ENCODE measurements at places on chromosomes 13 and 19. TPM values are rescaled to one million over a fixed set of nuclear protein-coding genes. Genes with fewer than 3 reads are reported as not detected.

GRCh38 chr13:102901056-102901455, 55.2 kb downstream of the ERCC5 start:
- no peaks in the 10 kb centered on the region for H3K27me3 ChIP-seq
- H3K4me3 ChIP-seq: no peak overlapping the region
- H3K36me3 ChIP-seq: no peaks in the 10 kb centered on the region
- H3K4me1 ChIP-seq: no peaks in the 10 kb centered on the region
- no peak for DNase-seq

Gene CPB2
- total RNA-seq: 0.13 TPM

Gene WTIP
- total RNA-seq: 0.53 TPM

DNA sequence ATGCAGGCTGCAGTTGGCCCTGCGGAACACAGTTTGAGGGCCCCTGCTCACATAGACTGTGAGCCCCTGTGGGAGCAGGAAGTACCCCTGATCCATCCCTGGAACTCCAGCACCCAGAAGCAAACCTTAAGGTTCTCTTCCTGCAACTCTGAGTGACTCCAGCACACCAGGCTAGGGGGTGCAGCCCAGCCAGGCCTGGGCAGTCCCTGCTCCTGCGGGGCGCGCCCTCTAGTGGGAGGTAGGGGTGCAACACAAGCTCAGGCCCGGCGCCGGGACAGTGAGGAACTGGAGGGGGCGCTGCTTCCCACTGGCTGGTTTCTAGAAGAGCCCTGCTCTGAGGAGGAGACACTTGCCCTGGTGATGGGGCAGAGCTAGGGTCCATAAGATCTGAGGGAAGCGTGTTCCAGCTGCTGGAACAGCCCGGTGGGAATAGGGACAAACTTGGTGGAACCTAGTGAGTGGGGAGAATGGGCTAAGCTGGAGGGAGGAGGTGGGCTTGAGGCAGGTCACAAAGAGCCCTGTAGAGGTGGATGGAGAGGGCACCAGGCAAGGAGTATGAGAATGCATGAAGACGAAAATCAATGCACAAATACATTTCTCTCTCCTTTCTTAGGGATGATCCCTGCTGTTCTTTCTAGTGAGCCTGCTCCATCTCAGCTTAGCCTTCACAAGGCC, 5.0 kb downstream of the ZSCAN5A start:
- peak; percentile 83 for DNase-seq
- no peaks in the 10 kb centered on the region for H3K27me3 ChIP-seq
- no peak overlapping the region for H3K4me3 ChIP-seq

DNA sequence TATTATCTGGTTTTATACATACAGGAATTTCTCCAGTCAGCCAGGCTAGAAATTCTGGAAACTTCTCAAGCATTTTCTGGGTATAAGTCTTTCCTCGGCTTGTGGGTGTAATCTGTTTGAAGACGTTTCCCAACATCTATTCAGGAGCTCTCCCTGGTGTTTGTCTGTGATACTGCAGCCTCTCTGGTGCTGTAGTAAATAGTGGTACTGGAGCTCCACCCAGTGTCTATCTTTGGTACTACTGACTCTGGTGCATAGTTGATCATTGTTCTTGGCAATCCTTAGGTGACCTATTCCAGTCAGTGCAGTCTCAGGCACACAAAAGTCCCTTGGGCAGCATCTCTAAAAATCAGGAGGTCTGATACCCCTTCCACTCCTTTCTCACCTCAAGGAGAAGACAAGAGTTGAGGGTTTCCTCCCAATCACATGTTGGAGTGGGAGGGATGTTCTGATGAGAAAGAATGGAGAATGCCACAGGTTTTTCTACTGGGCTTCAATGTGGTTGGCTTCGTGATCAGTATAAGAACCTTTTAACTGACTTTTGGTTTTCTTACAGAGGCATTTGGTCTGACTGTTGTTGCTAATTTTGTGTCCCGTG, 115.5 kb downstream of the CYSLTR2 start:
- peak; percentile 78 for DNase-seq
- H3K4me3 ChIP-seq: no peak overlapping the region
- H3K36me3 ChIP-seq: no peaks in the 10 kb centered on the region

Gene KLK15
- total RNA-seq: not detected

DNA sequence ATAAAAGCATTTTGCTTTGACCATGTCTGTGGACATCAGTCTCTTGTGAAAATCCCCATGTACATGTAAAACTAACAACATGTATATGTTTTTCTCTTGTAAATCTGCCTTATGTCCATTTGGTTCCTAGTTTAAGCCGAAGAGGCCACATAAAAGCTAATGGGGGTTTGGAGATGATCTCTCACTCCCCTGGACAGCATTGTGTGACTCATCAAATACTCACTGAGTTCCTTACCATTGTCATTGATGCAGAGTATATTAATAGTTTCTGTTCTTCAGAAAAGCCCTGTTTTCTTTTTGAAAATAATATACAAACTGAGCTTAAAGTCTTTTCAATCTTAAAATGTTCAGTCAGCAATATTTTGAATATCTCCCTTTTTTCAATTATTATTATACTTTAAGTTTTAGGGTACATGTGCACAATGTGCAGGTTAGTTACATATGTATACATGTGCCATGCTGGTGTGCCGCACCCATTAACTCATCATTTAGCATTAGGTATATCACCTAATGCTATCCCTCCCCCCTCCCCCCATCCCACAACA, 536.7 kb upstream of the HTR2A start:
- H3K4me1 ChIP-seq: no peaks in the 10 kb centered on the region
- no peak for DNase-seq
- no peaks in the 10 kb centered on the region for H3K36me3 ChIP-seq
- H3K27me3 ChIP-seq: no peaks in the 10 kb centered on the region
- H3K4me3 ChIP-seq: no peak overlapping the region

Gene PROZ
- total RNA-seq: not detected

Gene MICOS13
- total RNA-seq: 113 TPM

Gene URAD
- total RNA-seq: not detected

DNA sequence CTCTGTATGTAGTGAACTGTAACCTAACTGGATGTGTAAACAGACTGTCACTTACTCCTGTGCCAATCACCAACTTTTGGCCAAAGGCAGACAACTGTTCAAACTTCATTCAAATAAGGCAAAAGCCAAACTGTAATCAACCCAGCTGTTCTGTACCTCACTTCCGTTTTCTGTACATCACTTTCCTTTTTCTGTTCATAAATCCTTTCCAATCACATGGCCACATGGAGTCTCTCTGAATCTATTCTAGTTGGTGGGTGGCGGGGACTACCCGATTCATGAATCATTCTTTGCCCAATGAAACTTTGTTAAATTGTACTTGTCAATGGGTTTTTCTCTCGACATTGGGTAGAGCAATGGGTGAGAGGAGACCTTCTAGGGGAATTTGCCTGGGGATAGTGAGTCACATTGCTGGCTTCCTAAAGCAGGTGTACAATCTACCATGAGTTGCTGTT, 178.3 kb upstream of the RFC3 start:
- no peaks in the 10 kb centered on the region for H3K4me1 ChIP-seq
- peaks cover 3% of the 10 kb centered on the region for H3K27me3 ChIP-seq
- DNase-seq: no peak

Gene SYNGR4
- total RNA-seq: not detected

Gene MYO16
- 11.1 TPM for total RNA-seq

GRCh38 chr13:95269756-95270155, 31.5 kb downstream of the ABCC4 start:
- H3K27ac ChIP-seq: no peak overlapping the region
- no peak for DNase-seq
- no peaks in the 10 kb centered on the region for H3K27me3 ChIP-seq
- no peak overlapping the region for H3K4me3 ChIP-seq

GRCh38 chr13:34346626-34347025, 528.7 kb downstream of the RFC3 start:
- H3K27ac ChIP-seq: no peak overlapping the region
- H3K36me3 ChIP-seq: no peaks in the 10 kb centered on the region
- no peaks in the 10 kb centered on the region for H3K27me3 ChIP-seq
- H3K4me1 ChIP-seq: no peaks in the 10 kb centered on the region

Gene CASP14
- not detected for total RNA-seq

DNA sequence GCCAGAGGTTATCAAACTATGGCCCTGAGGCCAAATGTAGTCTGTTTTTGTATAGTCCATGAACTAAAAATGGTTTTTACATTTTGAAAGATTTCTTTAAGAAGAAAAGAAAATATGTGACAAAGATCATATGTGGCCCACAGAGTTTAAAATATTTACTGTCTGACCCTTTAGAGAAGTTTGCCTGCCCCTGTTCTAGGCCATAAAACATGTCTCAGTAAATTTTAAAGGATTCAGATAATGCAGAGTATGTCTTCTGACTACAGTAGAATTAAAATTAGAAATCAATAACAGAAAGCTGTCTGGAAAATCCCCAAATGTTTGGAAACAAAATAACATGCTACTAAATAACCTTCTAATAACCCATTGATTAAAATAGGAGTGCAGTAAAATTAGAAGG, 86.3 kb downstream of the KCNRG start:
- no peak overlapping the region for H3K4me3 ChIP-seq
- H3K27me3 ChIP-seq: no peaks in the 10 kb centered on the region
- no peaks in the 10 kb centered on the region for H3K4me1 ChIP-seq
- no peak overlapping the region for H3K27ac ChIP-seq
- peaks cover 31% of the 10 kb centered on the region for H3K36me3 ChIP-seq
- DNase-seq: no peak

Gene SBK2
- total RNA-seq: not detected

GRCh38 chr13:81388400-81388799, 1047.5 kb upstream of the SPRY2 start:
- H3K27me3 ChIP-seq: no peaks in the 10 kb centered on the region
- H3K27ac ChIP-seq: no peak overlapping the region
- H3K4me1 ChIP-seq: no peaks in the 10 kb centered on the region
- DNase-seq: no peak
- no peaks in the 10 kb centered on the region for H3K36me3 ChIP-seq

- peak overlapping the region; percentile 71 for H3K27ac ChIP-seq
- H3K4me1 ChIP-seq: peaks cover 15% of the 10 kb centered on the region
- peak overlapping the region; percentile 75 for H3K4me3 ChIP-seq
- H3K36me3 ChIP-seq: no peaks in the 10 kb centered on the region
These were observed 4.7 kb downstream of the PRR36 start for GRCh38 chr19:7869453-7869909.

Gene FSD1
- total RNA-seq: 1.5 TPM

DNA sequence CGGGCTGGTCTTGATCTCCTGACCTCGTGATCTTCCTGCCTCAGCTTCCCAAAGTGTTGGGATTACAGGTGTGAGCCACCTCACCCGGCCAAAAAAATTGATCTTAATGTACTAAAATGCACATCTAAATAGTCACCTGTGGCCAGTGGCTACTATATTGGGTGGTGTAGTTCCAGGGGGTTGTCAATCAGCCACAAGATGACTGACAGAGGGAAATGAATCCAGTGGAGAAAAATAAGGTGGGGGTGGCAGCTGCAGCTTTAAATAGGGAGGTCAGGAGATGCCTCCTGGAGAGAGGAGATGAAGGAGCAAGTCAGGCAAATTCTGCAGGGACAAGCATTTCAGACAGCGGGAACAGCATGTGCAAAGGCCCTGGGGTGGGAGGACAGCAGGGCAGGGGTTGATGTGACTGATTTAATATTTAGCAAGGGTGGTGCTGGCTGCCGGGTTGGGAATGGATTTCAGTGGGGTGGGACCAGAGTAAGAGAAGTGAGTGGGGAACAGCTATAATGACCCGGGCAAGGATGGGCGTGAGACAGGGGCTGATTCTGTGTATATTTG, 18.0 kb downstream of the TIMM13 start:
- no peak for DNase-seq
- H3K27ac ChIP-seq: no peak overlapping the region
- H3K36me3 ChIP-seq: no peaks in the 10 kb centered on the region

- DNase-seq: no peak
- H3K36me3 ChIP-seq: no peaks in the 10 kb centered on the region
- H3K27me3 ChIP-seq: no peaks in the 10 kb centered on the region
- H3K4me3 ChIP-seq: no peak overlapping the region
- no peak overlapping the region for H3K27ac ChIP-seq
These were observed 350.9 kb upstream of the NBEA start for GRCh38 chr13:34591129-34591528.

- H3K36me3 ChIP-seq: peaks cover 17% of the 10 kb centered on the region
- H3K27ac ChIP-seq: peak overlapping the region; percentile 75
- H3K4me3 ChIP-seq: peak overlapping the region; percentile 71
- DNase-seq: peak; percentile 46
- no peaks in the 10 kb centered on the region for H3K27me3 ChIP-seq
These were observed 16.0 kb upstream of the MRI1 start for GRCh38 chr19:13748169-13748828.

- H3K4me1 ChIP-seq: no peaks in the 10 kb centered on the region
- H3K36me3 ChIP-seq: no peaks in the 10 kb centered on the region
- H3K4me3 ChIP-seq: no peak overlapping the region
- H3K27ac ChIP-seq: no peak overlapping the region
- no peak for DNase-seq
- no peaks in the 10 kb centered on the region for H3K27me3 ChIP-seq
These were observed 42.5 kb upstream of the ARGLU1 start for GRCh38 chr13:106610486-106610885.

GRCh38 chr19:32830231-32831014, 39.1 kb downstream of the SLC7A9 start:
- H3K27ac ChIP-seq: no peak overlapping the region
- H3K4me3 ChIP-seq: no peak overlapping the region
- H3K4me1 ChIP-seq: 0 out of 2 replicates have a peak, but pooled peaks cover 5% of the 10 kb centered on the region
- H3K36me3 ChIP-seq: no peaks in the 10 kb centered on the region
- DNase-seq: no peak

GRCh38 chr19:29277102-29277501, 64.2 kb upstream of the UQCRFS1 start:
- H3K36me3 ChIP-seq: no peaks in the 10 kb centered on the region
- H3K27ac ChIP-seq: no peak overlapping the region
- H3K4me1 ChIP-seq: no peaks in the 10 kb centered on the region
- DNase-seq: no peak
- H3K4me3 ChIP-seq: no peak overlapping the region
- H3K27me3 ChIP-seq: peaks cover 10% of the 10 kb centered on the region

DNA sequence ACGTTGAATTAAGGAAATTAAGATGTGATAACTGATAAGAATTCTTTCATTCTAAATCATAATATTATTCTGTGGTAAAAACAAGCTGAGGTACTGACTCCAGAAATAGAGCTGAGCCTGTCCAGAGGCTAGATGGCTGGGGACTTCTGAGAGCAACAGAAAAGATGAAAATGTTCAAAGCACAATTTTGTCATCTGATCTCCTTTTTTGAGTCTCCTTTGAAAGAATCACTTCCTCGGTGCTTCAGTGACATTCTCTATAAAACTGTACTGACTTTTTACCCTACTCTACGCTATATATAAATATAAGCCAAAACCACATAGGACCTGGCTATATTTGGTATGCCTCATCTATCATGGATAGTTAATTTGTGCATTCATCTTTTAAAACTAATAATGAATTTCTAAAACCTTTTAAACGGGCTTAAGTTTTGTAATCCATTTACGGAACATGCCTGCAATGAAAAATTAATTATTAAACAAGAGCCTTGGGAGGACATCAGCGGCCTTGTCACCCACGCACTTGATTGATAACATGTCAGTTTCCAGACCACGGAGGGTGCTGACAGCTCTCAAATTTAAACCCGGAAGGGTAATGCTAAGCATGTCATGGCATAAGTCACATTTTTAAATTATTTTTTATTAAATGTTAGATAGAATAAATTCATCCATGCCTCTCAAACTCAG, 235.5 kb downstream of the PCDH9 start:
- DNase-seq: no peak
- no peak overlapping the region for H3K4me3 ChIP-seq
- H3K27me3 ChIP-seq: no peaks in the 10 kb centered on the region
- H3K36me3 ChIP-seq: no peaks in the 10 kb centered on the region
